Suppressor macrophage (primary cell): ENCODE measurements at places on chromosomes 2 and 18.
A peak's percentile ranks its signal among the peaks of the same experiment; 100 is the strongest.

- DNase-seq: peak; percentile 23
Observed at GRCh38 chr2:46943881-46944798, 28.5 kb upstream of the MCFD2 start.

- DNase-seq: no peak
Observed at GRCh38 chr2:168272225-168272624, 24.8 kb upstream of the STK39 start.

GRCh38 chr2:60475123-60475830 is 78.2 kb downstream of the BCL11A start:
- no peak for DNase-seq

- DNase-seq: peak; percentile 86
Observed at GRCh38 chr2:233059797-233060500, at the start of gene INPP5D. Gene INPP5D, plus strand, starts transcription at chr2:233060342. Its CDS starts 137 bp downstream, at chr2:233060479.
